ENCODE measurements at places on chromosomes 4 and X.

- DNase-seq = no peak
These were observed 78.8 kb downstream of the NFKB1 start for GRCh38 chr4:102579794-102580462.

DNA sequence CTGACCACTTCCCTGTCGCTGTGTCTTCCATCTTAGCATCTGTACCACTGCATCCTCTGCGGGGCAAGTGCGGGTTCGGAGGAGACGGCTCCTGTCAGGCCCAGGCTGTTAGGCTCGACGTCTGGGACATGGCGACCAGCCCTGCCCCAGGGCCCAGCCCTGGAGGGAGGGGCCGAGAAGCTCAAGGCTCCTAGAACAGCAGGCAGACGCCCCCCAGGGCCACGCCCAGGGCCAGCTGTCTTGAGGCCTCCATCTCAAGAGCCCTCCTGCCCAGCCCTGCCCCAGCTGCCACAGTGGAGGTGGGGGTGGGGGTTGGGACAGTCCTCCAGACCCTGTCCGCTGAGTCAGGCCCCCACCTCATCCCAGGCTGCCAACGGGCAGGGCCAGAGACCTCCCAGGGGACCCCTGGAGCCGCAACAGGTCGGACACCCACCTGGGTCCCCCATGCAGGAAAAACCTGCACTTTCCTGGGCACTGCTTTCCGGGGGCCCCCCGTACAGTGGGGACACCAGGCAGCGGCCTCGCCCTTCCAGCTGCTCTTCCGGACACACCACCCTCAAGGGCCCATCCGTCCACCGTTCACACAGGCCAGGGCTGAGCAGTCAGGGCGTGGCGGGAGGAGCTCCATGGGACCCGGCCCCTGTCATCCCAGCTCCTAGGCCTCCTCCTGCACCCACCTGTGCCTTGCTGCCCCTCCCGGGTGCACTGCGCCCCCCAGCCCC lies 83.1 kb downstream of the FAM53A start:
- peak; percentile 66 for DNase-seq

DNA sequence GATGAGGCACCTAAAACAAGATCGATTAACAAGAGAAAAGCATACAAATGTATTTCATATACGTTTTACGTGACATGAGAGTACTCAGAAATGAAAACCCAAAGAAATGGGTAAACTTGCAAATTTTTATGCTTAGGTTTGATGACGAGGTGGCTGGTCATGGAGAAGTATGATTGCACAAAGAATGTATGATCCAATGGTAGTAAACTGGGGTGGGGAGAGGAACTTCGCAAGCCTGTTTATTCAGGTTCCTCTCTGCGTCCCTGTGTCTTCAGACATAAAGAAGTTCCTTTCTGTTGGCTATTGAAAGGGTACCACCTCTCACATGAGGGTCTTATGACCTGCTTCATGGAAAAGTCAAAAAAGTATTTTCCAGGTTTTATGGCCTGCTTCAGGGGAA lies 309.2 kb downstream of the BCOR start:
- DNase-seq = no peak

DNA sequence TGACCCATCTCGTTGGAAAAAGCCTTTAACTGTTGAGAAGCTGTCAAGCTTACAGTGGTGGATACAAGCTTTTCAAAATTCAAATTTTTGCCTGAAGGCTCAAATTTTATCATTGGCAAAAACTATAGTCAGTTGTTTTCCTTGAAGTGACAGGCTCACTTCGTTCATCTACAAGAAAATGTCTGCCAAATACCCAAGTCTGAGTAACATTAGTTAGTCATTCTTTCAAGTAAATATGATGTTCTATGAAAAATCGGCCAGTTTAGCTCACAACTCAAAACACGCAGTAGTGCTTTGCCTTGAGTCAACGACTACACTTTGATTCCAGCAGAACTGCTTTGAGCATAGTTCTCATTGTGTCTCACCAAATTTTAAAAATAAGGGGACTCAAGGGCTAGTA lies 170.3 kb upstream of the MAMLD1 start:
- no peak for DNase-seq

DNA sequence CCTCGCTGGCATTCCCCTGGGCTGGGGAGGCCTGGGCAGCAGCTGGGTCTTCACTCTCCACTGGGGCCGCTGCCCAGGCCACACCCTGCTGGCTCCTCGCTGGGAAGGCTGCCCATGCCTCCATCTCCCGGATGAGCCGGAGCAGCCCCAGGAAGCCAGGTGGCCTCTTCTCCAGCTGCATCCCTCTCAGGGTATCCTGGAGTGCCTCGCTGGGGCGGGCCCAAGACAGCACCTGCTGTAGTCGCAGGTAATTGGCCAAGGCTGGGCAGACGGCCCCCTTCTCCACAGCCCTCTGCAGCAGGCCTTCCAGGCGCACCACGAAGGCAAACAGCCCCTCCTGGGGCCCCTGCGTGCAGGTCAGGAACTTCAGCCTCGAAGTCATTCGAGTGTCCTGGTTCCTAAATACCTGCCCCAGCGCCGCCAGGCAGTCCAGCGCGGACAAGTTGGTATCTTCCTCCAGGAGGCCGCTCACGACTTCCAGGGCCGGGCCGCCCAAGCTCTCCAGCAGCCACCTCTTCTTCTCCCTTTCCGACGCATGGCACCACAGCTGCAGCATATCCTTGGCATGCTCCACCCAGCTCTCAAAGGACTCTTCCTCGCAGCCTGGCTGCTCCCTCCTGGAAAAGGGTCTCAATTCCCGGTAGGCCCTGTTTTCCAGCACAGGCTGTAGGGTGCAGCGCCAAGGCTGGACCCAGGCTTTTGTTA lies 3.7 kb downstream of the PNMA6E start:
- peak; percentile 67 for DNase-seq

DNA sequence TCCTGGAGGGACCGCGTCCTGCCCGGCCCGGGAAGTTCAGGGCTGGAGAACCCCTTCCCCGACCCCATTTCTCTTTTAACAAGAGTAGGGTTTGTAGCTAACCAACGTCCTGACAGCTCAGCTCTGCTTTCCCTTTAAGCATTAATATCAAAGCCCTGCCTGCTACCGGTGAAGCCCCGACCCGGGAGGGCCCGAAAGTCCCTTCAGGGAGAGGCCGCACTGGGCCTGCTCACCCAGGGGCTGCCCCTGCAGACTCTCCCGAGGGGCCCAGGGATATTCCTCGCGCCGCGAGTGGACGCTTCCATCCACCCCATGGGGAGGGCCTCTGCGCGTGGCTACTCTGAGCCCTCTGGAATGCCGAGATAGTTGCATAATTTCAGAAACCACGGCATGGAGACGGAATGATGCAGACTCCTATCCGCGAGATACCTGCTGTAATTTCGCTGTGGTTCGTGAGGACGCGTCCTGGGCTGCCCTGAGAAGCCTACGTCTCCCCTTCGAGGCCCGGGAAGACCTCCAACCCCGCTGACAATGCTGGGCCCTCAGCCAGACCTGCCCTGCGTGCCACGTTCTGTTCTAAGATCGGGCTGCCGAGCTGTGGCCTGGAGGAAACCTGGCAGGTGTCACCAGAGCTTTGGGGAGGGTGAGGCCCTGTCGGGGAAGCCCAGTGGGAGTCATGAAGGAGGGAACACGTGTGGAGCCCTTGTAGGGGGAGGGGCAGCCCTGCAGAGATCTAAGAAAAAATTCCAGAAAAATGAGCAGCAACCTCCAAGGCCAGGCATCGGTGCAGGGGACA lies 999 bp upstream of the CTBP1 start:
- peak; percentile 91 for DNase-seq

- no peak for DNase-seq
These were observed 76.7 kb upstream of the PLAC1 start for GRCh38 chrX:134735015-134735414.

- no peak for DNase-seq
These were observed 1.4 kb upstream of the MAGED1 start for GRCh38 chrX:51891821-51892551.

DNA sequence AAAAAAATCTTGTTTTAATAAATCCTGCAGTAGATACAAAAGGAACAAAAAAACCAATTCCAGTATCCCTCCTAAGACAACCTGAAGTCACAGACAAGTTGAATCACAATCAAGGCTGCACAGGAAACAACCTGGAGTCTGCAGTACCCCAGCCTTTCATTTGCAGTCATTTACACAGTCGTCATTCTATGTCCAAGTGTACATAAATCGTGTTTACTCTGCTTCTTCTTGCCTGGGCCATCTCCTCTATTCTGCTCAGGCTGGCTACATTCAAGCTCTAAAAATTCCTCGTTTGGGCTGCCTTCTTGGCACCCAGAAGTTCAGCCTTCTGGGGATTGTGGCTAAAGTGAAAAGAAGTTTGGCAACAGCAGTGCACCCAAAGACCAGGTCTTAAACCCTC lies 37.8 kb downstream of the NALF2 start:
- no peak for DNase-seq

DNA sequence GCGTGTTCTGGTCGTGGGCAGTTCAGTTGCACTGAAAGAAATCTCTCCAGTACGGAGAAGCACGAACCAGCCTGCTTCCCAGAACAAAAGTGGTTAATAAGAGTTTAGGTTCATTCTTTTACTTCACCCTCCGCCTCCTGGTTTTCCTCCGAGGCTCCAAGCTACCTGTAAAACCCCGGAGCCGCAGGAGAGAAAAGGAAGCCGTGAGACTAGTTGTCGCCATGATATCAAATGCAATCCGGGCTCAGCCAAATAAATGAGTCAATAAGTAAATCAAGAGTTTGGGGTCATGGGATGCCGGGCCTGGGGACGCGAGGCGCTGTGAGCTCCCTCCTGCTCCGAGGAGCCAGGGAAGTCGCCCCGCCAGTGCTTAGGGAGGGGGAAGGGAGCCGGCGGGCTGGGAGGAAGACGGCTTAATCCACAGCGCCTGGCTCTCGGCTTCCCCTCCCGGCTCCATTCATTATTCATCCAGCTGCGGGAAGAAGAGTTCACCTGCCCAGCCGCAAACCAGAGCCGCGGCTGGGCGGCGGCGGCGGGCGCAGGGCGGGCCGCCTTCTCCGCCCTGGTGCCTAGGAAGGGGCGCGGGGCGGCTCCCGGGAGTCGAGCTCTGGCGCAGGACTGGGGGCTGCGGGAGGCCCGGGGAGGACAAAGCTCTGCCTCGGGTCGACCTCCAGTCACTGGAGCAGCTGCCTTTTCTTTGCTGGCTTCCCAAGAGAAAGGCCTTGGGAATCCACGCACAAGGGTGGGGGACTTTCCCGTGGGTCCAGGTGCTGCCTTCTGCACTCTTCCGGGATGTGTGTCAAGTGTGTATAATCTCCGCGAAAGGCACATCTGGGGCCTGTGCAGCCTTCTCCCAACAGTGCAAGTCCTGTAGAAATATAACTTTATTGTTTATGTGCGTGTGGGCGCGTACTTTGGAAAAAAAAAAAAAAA lies 1.7 kb downstream of the FRAS1 start:
- DNase-seq = peak; percentile 74

- DNase-seq = peak; percentile 94
These were observed 53.2 kb downstream of the C4orf51 start for GRCh38 chr4:145732895-145733880.

DNA sequence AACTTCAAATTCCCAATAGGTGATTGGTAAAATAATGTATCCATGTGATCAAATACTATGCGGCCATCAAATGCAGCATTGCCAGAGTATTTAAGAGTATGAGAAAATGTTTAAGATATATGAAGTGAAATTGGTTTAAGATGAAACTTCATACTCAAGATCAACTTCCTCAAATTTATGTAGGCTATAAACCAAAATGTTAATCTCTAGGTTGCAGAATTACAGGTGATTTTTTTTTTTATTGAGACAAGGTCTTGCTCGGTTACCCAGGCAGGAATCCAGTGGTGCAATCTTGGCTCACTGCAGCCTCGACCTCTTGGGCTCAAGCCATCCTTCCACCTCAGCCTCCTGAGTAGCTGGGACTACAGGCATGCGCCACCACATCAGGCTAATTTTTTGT lies 25.3 kb downstream of the ACSL4 start:
- DNase-seq = no peak

DNA sequence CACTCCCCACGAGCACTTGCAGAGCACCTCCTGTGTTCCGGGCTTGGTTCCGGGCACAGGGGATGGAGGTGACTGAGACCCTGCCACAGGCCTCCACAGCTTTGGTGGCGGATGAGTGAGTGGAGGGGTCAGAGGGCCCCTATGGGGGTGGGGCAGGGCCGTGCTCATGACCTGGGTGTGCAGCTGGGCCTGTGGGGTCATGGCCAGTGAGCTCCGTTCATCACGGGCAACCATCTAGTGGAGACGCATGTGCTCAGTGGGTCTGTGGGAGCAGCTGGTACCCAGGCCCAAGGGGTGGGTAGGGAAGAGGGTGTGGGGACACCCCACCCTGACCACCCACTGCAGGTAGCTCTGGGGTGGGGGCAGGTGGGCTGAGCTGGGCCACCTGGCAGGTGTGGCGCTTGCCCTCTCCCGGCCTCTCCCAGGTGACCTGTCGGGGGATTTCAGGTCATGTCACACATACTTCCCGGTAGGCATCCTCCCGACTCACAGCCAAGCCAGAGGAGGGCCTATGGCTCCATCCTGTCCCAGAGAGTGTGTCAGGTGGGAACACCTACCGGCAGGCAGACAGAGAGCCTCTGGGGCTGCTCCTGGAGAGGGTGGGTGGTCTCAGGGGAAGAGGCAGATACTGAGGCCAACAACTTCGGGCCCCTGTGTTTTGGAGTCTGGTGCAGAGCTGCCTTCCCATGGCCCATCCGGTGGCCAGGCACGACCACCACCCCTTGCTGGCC lies 3.6 kb downstream of the PSAPL1 start:
- DNase-seq = peak; percentile 66

DNA sequence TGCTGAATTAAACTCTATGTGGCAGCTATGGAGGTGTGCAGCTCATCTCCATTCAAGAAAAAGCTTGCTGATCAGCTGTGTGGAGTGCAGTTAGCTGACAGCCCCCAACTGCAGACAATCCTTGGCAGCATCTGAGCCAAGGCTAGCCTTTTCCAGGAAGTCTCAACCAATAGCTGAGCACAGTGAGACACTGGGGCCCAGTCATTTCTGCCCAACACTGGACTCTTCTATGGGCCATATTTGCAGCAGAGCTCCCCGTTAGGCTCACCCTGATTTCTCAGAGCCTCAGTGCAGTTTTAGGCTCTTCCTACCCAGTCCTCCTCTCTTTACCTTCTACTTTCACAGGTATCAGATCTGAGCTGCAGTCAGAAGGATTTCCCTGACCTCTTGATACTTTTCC lies 12.9 kb downstream of the DDX53 start:
- no peak for DNase-seq

- no peak for DNase-seq
These were observed 35.3 kb upstream of the PTPN13 start for GRCh38 chr4:86558797-86559196.

DNA sequence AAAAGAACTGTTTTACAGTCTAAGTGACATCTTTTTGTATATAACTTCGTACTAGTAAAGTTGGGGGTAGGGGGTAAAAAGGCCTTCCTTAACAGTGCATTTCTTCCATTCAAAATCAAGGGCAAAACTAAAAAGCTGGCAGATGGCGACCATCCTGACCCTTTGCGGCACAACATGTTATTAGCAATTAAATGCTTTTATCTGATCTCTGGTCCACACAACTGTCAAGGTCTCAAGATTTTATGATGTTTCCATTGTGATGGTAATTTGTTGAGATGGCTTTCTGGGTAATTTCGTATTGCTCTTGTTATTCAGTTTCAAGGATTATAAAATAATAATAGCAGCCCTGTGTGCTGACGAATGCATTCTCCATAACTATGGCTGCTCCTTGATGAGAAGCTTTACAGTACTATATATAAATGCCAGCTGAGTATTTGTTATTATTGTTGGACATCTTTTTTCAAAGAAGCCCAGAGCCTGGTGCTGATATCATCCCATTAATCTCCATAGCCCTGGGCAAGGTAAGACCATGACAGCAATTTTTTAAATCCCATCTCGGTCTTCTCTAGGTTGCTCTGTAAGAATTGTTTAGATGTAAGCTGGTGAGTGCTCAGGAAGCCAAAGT lies 89.5 kb downstream of the CBR4 start:
- no peak for DNase-seq

- no peak for DNase-seq
These were observed 118.0 kb downstream of the MANBA start for GRCh38 chr4:102642631-102643298.

Measured in spleen (tissue), 13 donors.